ENCODE measurements at places on chromosomes 13 and 19. TPM values are rescaled to one million over a fixed set of nuclear protein-coding genes. Genes with fewer than 3 reads are reported as not detected.

DNA sequence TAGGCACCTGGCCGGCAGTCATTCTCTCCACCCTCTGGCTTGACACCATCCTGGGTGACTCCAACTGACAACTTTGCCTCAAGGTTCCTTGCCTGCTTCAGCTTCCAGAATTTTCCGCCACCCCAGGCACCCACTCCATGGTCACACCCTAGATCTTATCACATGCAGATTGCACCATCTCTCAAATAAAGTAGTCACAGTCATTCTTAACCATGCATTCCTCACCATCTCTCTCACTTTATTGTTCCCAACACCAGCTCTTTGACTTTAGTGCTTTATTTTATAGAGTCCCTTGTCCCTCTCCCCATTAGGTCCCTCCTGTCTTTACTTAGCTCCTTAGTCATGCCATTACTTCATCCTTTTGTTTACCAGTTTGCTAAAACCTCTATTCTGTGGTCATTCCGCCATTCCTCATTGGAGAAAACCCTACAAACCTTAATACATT is 351.7 kb downstream of the SPRY2 start:
- H3K27me3 ChIP-seq: no peaks in the 10 kb centered on the region
- H3K36me3 ChIP-seq: no peaks in the 10 kb centered on the region
- DNase-seq: no peak
- no peaks in the 10 kb centered on the region for H3K4me1 ChIP-seq
- H3K27ac ChIP-seq: no peak overlapping the region

DNA sequence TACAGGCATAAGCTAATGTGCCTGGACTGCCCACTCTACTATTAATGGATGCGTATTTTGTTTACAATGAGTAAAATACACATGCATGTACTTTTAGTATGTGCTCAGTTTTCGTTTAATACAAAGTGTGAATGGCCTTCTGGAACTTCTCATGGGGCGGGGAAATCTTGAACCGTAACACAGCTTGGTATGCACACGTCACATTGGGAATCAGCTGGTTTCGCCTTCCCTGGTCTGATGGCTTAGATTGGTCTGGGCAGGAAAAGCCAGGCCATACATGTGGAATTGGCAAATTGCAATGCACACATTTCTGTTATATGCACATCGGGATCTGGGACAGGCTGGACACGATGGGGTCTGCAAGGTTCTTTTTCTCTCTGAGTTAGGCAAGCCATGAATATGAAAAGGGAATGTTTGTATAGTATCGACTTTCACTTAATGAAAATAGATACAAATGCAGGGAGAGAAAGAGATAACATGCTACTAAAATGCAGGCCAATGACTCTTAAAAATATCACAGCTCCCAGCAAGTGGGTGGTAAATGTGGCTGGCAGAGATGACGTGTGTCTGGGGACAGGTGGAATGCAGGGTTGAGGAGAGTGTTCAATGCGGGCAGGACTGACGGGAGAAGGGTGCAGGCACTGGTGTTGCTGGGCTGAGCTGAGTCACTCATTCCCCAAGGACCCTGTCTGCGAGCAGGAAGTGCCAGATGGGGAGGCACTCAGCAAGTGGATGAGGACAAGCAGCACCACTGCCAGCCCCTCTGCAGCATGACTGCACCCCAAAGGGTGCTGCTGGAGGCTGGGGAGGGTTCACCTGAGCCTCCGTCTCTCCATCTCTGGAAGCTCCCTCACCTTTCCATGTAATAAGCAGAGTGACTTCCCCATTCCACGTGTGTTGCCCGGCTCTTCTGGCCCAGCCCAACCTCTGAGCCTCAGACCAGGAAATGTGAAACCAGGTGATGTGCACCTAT is 204.0 kb upstream of the GPR12 start:
- H3K27me3 ChIP-seq: no peaks in the 10 kb centered on the region
- no peaks in the 10 kb centered on the region for H3K36me3 ChIP-seq

DNA sequence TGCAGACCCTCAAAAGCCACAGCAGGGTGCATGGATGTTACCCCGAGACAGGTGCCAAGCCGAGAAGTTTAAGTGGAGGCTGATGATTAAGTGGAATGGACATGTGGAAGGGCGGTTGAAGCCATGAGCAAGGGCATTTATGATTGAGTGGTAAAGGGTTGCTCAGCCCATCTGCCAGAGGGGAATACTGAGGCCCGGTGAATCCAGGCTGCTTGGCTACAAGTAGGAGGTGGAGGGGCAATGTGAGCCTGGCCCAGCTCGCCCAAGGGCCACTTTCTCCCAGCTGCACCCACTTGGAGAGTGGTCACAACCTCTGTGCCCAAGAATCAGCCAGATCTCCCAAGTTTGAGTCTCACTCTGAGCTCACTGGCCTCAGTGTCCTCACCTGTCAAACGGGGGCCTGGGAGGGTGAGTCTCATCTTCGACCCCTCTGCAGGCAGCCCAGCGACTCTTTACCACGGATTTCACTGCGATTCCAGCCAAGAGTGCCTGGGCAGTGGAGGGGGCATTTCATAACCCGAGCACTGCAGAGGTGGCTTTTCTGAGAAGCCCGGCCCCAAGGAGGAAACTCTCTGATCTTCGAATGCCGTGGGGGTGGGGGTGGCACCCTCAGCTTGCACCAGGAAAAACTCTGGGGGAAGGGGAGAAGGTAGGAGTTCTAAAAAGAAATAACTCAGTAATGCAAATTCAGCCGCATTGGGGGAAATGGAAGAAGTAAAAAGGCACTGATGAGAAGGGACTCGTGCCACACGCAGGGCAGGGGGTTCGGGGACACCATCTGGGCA is 62.9 kb upstream of the KLF2 start:
- peak overlapping the region; percentile 3 for H3K4me3 ChIP-seq
- H3K27ac ChIP-seq: no peak overlapping the region
- H3K4me1 ChIP-seq: peaks cover 80% of the 10 kb centered on the region
- H3K36me3 ChIP-seq: no peaks in the 10 kb centered on the region
- H3K27me3 ChIP-seq: no peaks in the 10 kb centered on the region

- no peak overlapping the region for H3K27ac ChIP-seq
- H3K4me1 ChIP-seq: no peaks in the 10 kb centered on the region
- H3K27me3 ChIP-seq: no peaks in the 10 kb centered on the region
- H3K36me3 ChIP-seq: no peaks in the 10 kb centered on the region
- no peak overlapping the region for H3K4me3 ChIP-seq
Measured at GRCh38 chr13:59513686-59514085, 650.0 kb downstream of the DIAPH3 start.

- no peaks in the 10 kb centered on the region for H3K36me3 ChIP-seq
- no peaks in the 10 kb centered on the region for H3K4me1 ChIP-seq
- no peak for DNase-seq
- H3K27ac ChIP-seq: no peak overlapping the region
- H3K27me3 ChIP-seq: peaks cover 9% of the 10 kb centered on the region
Measured at GRCh38 chr13:28055357-28055756, 45.0 kb downstream of the FLT3 start.

DNA sequence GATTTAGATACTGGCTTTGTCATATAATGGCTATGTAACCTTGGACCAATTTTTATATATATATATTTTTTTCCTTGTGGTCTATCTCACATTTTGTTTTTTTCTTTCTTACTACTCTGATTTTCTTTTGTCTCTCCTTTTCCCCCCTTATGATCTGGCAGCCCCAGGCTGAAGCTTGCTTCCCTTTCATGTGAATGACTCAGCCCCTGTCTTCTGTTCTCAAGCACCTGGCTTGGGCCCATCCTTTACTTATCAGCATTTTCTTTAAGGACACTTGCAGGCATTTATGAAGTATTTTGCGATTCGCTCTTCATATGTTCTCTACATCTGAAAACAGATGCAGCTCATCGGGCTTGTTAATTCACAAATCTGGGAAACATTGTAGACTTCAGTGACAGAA is 163.6 kb downstream of the SPRY2 start:
- no peak overlapping the region for H3K27ac ChIP-seq
- H3K4me1 ChIP-seq: no peaks in the 10 kb centered on the region
- no peak overlapping the region for H3K4me3 ChIP-seq
- no peaks in the 10 kb centered on the region for H3K27me3 ChIP-seq

- no peaks in the 10 kb centered on the region for H3K27me3 ChIP-seq
- H3K4me3 ChIP-seq: no peak overlapping the region
- no peak for DNase-seq
- peaks cover 16% of the 10 kb centered on the region for H3K4me1 ChIP-seq
Measured at GRCh38 chr19:8473648-8474476, 28.6 kb downstream of the PRAM1 start.

AP1M2 gene
- total RNA-seq: not detected

OSCAR gene
- total RNA-seq: 0.42 TPM

MCOLN1 gene
- total RNA-seq: 7.9 TPM

All from CD4-positive, alpha-beta T cell (primary cell).